ENCODE measurements at places on chromosomes 1 and 21.

DNA sequence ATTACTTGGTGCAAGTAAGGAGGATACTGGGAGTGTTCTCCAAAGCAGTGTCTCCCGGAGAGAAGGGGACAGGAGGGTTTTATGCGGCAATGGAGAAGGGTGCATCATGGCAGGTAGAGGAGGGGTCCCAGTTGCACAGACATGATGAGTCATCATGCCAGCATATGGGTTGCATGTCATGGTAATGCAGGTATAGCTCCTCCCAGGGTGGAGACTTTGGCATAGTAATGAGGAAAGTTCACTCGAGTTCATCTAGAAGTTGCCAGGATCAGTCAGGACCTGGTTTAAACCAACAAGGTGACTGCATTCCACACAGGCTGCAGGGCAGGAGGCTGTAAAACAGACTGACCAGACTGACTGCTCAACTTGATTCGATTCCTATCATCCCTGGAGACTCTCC, 355.7 kb upstream of the DUSP10 start:
- H3K4me3 ChIP-seq = no peak overlapping the region
- no peak overlapping the region for H3K27ac ChIP-seq
- H3K27me3 ChIP-seq = no peaks in the 10 kb centered on the region
- H3K4me1 ChIP-seq = no peaks in the 10 kb centered on the region
- no peaks in the 10 kb centered on the region for H3K36me3 ChIP-seq

GRCh38 chr1:184785529-184785928, 30.9 kb upstream of the EDEM3 start:
- H3K4me3 ChIP-seq = no peak overlapping the region
- peaks cover 2% of the 10 kb centered on the region for H3K27me3 ChIP-seq
- no peak for DNase-seq

GRCh38 chr1:21773585-21773984, 9.4 kb downstream of the USP48 start:
- DNase-seq = no peak
- peak overlapping the region; percentile 5 for H3K27ac ChIP-seq
- H3K36me3 ChIP-seq = peaks cover 22% of the 10 kb centered on the region

GRCh38 chr1:51512606-51513005, 6.5 kb downstream of the EPS15 start:
- H3K4me1 ChIP-seq = peaks cover 74% of the 10 kb centered on the region
- H3K27me3 ChIP-seq = no peaks in the 10 kb centered on the region
- DNase-seq = no peak
- no peak overlapping the region for H3K4me3 ChIP-seq
- H3K36me3 ChIP-seq = peaks cover 3% of the 10 kb centered on the region

- H3K27ac ChIP-seq = no peak overlapping the region
- H3K4me1 ChIP-seq = no peaks in the 10 kb centered on the region
- no peaks in the 10 kb centered on the region for H3K27me3 ChIP-seq
- DNase-seq = no peak
- H3K36me3 ChIP-seq = no peaks in the 10 kb centered on the region
- no peak overlapping the region for H3K4me3 ChIP-seq
These were observed 324.5 kb downstream of the NPHP4 start for GRCh38 chr1:5667513-5668325.

GRCh38 chr21:25569084-25569483, 38.2 kb downstream of the MRPL39 start:
- peak overlapping the region; percentile 79 for H3K27ac ChIP-seq
- H3K27me3 ChIP-seq = no peaks in the 10 kb centered on the region
- no peak for DNase-seq
- peak overlapping the region; percentile 79 for H3K4me3 ChIP-seq
- H3K4me1 ChIP-seq = peaks cover 83% of the 10 kb centered on the region

DNA sequence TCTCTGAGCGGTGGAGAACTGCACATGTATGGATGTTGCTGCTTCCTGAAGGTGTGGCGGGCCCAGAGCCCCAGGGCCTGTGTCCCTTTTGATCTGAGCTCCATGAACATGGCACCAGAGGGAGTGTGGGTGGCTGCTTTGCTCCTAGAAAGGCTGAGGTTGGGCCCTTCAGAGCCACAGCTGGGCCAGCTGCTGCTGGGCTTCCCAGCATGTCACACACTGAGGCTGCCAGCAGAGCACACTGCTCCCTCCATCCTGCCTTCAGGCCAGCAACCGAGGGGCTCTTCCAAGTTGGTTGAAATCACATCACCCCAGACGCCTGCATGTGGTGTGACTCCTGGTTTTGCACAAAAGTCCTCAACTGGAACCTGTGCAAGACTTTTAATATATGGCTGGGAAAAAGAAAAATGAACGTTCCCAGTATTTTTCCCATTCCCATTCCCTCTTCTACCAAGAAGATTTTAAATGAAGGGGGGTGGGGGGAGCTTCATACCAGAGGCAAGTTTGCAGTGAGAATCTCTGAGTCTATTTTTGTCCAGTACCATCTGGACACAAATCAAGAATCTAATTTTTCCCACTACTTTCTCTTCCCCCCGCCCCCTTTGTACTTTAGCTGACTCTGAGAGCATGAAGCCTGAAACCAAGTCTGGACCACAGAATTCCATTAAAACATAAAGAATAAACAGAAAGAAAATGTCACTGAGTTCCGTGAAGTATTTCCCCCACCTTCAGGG, 26.2 kb upstream of the NGF start:
- no peaks in the 10 kb centered on the region for H3K36me3 ChIP-seq
- H3K27ac ChIP-seq = no peak overlapping the region
- DNase-seq = no peak
- no peaks in the 10 kb centered on the region for H3K4me1 ChIP-seq
- H3K4me3 ChIP-seq = no peak overlapping the region
- H3K27me3 ChIP-seq = peaks cover 4% of the 10 kb centered on the region

- H3K27ac ChIP-seq = no peak overlapping the region
- H3K4me3 ChIP-seq = no peak overlapping the region
- H3K27me3 ChIP-seq = peaks cover 4% of the 10 kb centered on the region
- H3K36me3 ChIP-seq = no peaks in the 10 kb centered on the region
- no peaks in the 10 kb centered on the region for H3K4me1 ChIP-seq
These were observed 2.7 kb downstream of the VCAM1 start for GRCh38 chr1:100722221-100722620.

DNA sequence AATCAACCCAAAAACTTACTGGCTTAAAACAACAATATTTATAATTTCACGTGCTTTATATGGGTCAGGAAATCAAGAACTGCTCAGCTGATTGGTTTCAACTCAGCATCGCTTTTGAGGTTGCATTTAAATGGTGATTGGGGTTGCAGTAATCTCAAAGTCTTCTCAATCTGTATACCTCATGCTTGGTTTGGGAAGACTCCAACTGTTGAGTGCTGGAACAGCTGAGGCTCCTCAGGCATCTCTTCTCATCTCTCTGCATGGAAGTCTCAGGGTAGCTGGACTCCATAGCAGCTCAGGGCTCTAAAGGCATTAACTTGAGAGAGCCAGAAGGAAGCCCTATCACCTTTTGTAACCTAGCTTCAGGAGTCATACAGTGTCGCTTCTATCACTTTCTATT, 35.1 kb downstream of the AK5 start:
- no peak overlapping the region for H3K27ac ChIP-seq
- no peaks in the 10 kb centered on the region for H3K36me3 ChIP-seq
- H3K4me1 ChIP-seq = no peaks in the 10 kb centered on the region
- H3K4me3 ChIP-seq = no peak overlapping the region

- peaks cover 6% of the 10 kb centered on the region for H3K4me1 ChIP-seq
- H3K27ac ChIP-seq = no peak overlapping the region
- no peaks in the 10 kb centered on the region for H3K27me3 ChIP-seq
- DNase-seq = no peak
These were observed 124.9 kb upstream of the IFFO2 start for GRCh38 chr1:19081218-19081893.

DNA sequence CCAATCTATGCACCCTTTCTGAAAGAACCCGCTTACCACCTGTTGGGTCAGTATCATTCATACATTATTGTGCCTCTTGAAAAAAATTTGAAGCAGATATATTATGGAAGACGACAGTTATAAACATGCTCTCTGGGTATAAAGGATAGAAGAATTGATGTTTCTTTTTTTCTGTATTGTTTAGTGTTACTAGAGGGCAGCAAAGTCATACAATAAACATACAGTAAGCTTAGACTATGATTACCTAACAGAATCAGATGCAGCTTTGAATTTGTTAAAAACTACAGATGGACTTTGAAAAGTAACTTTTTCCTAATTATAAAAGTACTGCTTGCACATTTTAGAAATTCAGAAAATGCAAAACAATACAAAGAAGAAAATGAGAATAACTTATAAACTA, 11.1 kb upstream of the PAXBP1 start:
- H3K36me3 ChIP-seq = no peaks in the 10 kb centered on the region
- no peak overlapping the region for H3K27ac ChIP-seq
- DNase-seq = no peak
- H3K4me3 ChIP-seq = no peak overlapping the region

GRCh38 chr1:235758931-235759330, 107.8 kb downstream of the LYST start:
- DNase-seq = no peak
- peaks cover 48% of the 10 kb centered on the region for H3K36me3 ChIP-seq

DNA sequence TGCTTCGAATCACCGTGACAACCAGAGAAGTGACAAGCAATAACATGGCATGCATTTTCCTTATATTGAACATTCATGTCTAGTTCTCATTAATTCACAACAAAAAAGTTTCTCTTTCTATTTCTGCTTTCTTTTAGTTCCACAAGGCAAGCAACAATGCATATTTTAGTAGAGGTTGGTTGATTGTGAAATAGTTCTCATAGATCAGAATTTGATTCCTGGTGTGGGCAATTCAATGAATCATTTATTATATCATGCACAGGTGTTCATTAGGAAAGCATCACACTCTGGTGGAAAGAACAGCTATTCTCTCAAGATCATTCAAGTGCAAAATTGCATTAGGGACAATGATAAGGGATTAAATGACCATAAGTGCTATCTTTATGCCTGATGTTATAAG, 980.9 kb downstream of the BRINP3 start:
- no peak for DNase-seq
- no peaks in the 10 kb centered on the region for H3K36me3 ChIP-seq
- no peaks in the 10 kb centered on the region for H3K4me1 ChIP-seq
- no peak overlapping the region for H3K4me3 ChIP-seq
- H3K27me3 ChIP-seq = no peaks in the 10 kb centered on the region

- H3K27me3 ChIP-seq = no peaks in the 10 kb centered on the region
- no peak for DNase-seq
- H3K36me3 ChIP-seq = no peaks in the 10 kb centered on the region
These were observed 405.3 kb upstream of the PRMT6 start for GRCh38 chr1:106651028-106651762.

- H3K4me1 ChIP-seq = no peaks in the 10 kb centered on the region
- no peak for DNase-seq
- H3K27ac ChIP-seq = no peak overlapping the region
- no peaks in the 10 kb centered on the region for H3K36me3 ChIP-seq
These were observed 82.7 kb downstream of the NOS1AP start for GRCh38 chr1:162151900-162152829.

DNA sequence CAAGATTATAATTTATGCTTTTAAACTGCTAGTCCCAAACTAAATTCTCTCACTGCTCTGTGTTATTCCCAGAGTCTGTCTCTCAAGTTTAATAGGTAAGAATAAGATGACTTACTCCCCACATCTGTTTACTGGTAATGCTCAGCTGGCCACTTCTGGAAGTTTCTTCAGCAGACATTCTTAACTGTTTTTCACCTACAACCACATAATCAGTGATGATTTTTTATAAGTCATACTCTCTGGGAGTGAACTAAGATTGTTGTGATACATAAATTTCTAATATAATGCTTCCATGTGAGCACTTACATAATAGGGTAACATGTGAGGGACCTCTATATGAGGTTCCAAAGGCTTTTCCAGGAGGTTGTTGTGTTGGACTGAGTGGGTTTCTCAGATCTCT, 8.7 kb downstream of the SLAMF7 start:
- peaks cover 48% of the 10 kb centered on the region for H3K36me3 ChIP-seq
- DNase-seq = no peak
- no peak overlapping the region for H3K4me3 ChIP-seq
- no peaks in the 10 kb centered on the region for H3K27me3 ChIP-seq
- no peak overlapping the region for H3K27ac ChIP-seq
- peaks cover 92% of the 10 kb centered on the region for H3K4me1 ChIP-seq

DNA sequence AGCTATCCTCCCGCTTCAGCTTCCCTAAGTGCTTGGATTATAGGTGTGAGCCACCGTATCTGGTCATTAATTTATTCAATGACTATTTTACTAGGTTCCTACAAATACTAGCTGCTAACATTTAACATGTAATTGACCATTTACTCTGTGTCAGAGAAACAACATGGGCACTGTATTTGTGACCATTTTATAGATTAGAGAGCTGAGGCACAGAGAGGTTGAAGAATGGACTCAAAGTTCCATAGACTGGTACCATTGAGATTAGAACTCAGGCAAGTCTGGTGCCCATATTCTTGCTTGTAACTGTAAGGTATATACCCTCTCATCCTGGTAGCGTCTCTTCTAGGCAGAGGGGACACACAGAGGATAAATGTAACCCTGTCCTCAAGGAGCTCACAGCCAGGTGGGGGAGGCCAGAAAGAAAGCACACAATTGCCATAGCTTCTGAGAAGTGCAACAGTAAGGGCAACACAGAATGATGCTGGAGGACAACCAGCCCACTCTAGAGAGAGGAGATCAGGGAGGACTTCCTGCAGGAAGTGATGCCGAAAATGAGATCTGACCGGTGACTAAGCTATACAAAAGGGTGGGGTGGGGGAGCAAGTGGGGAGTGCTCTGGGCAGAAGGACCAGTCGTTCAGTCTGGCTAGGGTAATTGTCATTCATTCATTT, 3.8 kb downstream of the SRARP start:
- no peak overlapping the region for H3K4me3 ChIP-seq
- no peaks in the 10 kb centered on the region for H3K27me3 ChIP-seq
- H3K27ac ChIP-seq = no peak overlapping the region
- peaks cover 23% of the 10 kb centered on the region for H3K4me1 ChIP-seq
- H3K36me3 ChIP-seq = no peaks in the 10 kb centered on the region
- DNase-seq = no peak

DNA sequence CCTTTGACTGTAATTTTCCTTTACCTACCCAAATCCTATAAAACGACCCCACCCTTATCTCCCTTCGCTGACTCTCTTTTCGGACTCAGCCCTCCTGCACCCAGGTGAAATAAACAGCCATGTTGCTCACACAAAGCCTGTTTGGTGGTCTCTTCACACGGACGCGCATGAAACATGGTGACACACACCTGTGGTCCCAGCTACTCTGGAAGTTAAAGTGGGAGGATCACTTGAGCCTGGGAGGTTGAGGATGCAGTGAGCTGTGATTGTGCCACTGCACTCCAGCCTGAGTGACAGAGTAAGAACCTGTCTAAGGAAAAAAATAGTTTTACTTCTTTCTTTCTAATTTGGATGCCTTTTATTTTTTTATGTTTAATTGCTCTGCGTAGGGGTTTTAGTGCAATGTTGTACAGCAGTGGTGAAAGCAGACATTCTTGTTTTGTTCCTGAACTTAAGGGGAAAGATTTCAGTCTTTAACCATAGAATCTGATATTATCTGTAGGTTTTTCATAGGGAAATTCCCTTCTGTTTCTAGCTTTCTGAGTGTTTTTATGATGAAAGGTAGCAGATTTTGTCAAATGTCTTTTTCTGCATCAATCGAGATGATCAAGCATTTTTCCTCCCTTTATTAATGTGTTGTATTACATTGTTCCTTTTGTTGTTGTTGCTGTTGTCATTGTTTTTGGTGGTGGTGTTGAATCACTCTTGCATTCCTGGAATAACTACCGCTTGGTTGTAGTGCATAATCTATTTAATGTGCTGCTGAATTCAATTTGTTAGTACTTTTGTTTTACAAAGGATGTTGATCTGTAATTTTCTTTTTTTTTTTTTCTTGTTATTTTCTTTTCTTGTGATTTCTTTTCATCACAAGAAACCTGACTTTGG, 497.4 kb downstream of the DISC1 start:
- no peak overlapping the region for H3K4me3 ChIP-seq
- H3K27me3 ChIP-seq = peaks cover 20% of the 10 kb centered on the region
- no peak overlapping the region for H3K27ac ChIP-seq
- H3K4me1 ChIP-seq = peaks cover 13% of the 10 kb centered on the region
- no peak for DNase-seq

Data from activated T-helper 1 cell treated with anti-CD3 and anti-CD28 coated beads, Interleukin-12 subunit alpha, Interleukin-12 subunit beta, Interleukin-2, Interleukin-4 antibody, amounts not matched to agents 30 ng/mL and 10 ng/mL and 1 ng/mL, durations not matched to agents 14 hours and 24 hours and 36 hours (primary cell).